HAP-1 (cell line): ENCODE measurements at places on chromosomes 7 and 10.

DNA sequence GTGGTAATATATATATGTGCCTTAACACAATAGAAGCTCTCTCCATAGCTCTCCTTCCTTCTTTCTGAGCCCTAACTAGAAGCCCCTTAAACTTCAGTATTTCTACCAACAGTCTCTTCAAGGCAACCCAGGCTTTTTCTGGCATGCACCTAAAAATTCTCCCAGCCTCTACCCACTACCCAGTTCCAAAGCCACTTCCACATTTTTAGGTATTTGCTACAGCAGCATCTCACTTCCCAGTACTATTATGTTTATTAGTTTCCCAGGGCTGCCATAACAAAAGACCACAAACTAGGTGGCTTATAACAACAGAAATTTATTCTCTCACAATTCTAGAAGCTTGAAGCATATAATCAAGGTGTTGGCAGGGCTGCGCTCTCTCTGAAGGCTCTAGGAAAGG, 15.7 kb upstream of the TNKS2 start:
- DNase-seq: no peak

GRCh38 chr7:133688483-133689239, 435.8 kb downstream of the EXOC4 start:
- DNase-seq: no peak

GRCh38 chr10:48238826-48239520, 35.5 kb downstream of the FRMPD2 start:
- no peak for DNase-seq

GRCh38 chr7:98474558-98474957, 73.7 kb upstream of the BAIAP2L1 start:
- no peak for DNase-seq

DNA sequence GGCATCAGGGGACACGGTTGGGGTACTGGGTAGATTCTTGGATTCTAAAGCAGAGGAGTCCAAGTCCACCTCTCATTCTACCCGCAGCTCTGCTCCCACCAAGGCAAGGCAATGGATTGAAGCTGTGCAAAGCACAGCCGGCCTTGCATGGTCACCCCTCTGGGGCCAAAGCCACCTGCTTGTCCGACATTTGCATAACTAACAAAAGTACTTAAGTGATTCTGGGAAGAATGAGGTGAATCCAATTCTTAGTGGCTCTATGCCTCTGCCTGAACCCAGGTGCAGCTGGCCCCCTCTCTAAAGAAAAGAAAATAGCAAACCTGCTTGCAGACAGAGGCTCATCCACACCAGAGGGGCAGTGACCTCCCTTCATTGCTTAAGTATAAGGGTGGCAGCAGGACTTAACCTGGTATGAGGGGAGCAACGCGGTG, 10.7 kb upstream of the COBL start:
- DNase-seq: no peak

GRCh38 chr10:79336739-79337138, 10.5 kb upstream of the PPIF start:
- DNase-seq: no peak

GRCh38 chr10:37868796-37869195, 11.4 kb upstream of the ZNF248 start:
- no peak for DNase-seq

DNA sequence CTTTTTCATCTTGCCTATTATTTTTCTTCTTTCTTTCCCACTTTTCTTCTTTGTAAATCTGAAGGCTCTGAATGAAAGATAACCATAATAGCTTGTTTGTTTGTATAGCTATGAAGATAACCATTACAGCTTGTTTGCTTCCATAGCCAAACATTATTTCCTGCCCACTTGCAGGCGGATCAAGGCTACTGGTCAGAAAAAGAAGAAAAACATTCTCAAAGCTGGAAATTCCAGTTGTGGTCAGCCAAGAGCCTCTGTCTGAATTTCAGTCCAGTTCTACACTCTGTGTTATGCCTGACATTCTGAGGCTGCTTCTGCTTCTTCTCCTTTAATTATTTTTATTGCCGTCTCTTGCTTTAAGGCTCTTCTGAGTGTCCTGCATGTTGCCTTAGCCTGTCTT, 48.9 kb downstream of the TMEM178B start:
- no peak for DNase-seq

- DNase-seq: peak; percentile 100
These were observed 97.8 kb downstream of the CALCR start for GRCh38 chr7:93476491-93477344.

DNA sequence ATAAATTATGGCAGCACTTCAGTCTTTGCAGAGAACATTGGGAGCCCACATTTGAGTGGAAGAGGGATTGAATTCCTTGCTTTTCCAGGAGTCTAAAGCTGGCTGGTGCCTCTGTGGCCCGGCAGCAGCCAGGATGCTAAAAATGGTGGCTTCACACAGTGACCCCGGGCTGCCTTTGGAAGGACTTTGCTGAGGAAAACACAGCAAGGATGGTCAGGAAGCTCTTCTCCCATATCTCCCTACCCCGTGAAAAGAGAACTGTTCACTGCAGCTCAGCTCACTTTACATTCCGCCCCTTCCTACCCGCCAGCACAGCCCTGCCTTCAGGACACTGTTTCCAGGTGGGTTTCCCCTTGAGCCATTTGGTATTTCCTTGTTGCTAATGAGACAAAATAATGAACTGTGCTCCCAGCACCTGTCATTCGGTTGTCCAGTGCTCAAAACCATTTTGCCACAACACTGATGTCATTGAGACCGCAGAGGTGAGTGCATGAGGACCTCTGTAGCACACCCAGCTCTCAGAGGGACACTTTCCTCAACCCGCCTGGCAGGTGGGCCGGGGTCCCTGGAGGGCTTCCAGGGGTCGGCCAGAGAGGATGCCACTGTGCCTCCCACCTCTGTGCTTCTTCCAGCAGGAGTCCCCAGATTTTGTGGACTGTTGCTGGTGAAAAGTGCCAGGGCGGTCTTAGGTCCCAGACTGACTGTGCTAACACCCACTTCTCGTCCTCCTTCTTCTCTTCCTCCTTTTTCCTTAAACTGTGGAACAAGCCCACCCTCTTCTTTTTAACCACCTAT, 255.7 kb upstream of the PPP2R2D start:
- no peak for DNase-seq

- no peak for DNase-seq
These were observed 10.1 kb downstream of the PAPOLB start for GRCh38 chr7:4851459-4852422.

DNA sequence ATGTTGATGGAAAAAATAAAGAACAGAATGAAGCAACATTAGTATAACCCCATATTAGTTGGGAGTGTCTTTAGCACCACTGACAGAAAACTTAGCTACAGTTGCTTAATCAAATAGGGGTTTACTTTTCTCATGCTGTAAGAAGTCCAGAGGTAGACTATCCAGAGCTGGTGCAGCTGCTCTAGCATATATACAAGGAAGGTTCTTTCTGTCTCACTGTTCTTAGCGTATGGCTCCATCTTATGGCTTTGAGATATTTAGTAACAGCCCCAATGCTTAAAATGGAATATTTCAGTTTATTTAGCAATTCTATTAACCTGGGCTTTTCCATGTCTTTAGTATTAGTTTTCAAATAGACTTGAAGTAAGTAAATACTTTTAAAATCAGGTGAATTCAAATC, 15.2 kb upstream of the WNT2 start:
- DNase-seq: no peak

DNA sequence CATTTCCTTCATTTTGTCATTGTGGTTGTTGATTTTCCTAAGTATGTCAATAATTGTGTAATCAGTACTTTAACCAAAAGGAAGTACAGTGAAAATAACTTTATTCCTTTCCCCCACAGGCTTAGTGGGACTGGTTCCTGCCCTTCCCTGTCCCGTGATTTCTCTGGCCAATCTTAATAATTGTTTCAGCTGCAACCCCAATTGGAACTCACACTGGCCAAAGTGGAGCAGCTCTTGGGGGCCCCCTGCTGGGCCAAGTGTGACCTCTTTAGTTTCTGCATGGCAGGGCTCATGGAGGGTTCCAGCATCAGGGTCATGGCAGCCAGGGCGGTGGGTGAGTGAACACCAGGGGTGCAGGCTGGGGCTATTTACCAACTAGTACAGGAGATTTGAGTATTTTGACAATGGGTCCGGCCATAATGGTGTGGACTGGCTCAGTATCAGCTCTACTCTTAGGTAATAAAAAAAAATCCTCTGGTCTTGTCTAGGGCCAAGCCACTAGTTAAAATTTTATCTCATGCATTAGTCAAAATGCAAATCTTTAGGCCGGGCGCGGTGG, 31.7 kb downstream of the CYCS start:
- peak; percentile 62 for DNase-seq

DNA sequence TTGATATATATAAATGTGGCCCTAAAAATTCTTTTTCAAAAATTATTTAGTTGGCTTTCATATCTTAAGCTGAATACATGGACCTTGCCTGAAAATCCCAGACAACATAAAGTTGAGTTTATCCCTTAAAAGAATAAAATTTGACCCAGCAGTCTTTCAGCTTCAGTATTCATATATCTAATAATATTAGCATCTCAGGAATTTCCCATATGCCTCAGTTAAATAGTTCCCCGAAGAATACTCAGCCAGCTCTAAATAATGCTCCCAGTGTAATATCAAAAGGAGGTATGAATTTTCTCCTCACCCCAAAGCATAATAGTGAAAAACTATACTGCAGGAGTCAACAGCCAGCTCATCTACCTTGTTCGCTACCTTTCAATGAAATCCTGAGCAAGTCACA, 145.9 kb downstream of the CTNNA3 start:
- DNase-seq: no peak

- no peak for DNase-seq
These were observed 28.7 kb downstream of the PDZD8 start for GRCh38 chr10:117346574-117346973.

DNA sequence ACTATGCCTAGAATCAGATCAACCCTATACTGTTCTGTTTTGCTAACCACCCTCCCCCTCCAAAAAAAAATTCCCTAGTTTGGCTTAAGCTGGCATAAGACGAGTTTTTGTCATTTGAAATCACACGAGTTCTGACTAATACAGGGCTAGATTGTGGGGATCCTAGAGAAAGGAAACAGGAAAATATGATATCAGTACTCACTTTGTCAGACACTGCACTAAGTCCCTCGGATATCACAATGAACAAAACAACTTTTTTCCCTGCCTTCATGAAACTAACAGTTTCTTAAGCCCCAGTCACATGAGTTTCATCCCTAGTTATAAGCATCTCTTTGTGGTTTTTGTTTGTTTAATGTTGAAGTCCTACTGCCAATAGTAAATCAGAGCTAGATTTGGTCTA, 118.5 kb downstream of the ITGB8 start:
- no peak for DNase-seq

DNA sequence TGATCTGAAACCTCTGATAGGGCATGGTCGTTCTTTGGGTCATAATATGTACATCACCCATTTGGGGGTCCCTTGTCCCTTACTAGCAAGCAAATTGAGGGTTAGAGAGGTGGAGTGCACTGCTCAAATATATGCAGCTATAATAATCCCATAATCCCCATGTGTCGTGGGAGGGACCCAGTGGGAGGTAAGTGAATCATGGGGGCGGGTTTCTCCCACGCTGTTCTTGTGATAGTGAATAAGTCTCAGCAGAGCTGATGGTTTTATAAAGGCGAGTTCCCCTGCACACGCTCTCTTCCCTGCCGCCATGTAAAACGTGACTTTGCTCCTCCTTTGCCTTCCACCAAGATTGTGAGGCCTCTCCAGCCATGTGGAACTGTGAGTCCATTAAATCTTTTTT, 262.7 kb downstream of the BMPER start:
- no peak for DNase-seq

- DNase-seq: no peak
These were observed 22.3 kb downstream of the BRAF start for GRCh38 chr7:140902303-140902953.
